ENCODE measurements at places on chromosomes 1 and 21.

- no peak for DNase-seq
- peak overlapping the region; percentile 82 for H3K4me3 ChIP-seq
- H3K27ac ChIP-seq: peak overlapping the region; percentile 87
- peaks cover 7% of the 10 kb centered on the region for H3K4me1 ChIP-seq
- peaks cover 61% of the 10 kb centered on the region for H3K36me3 ChIP-seq
- H3K27me3 ChIP-seq: no peaks in the 10 kb centered on the region
Observed at GRCh38 chr1:114715952-114716303, 643 bp downstream of the NRAS start.

GRCh38 chr1:183512450-183512849 is 40.2 kb downstream of the SMG7 start:
- H3K4me3 ChIP-seq: no peak overlapping the region
- peaks cover 15% of the 10 kb centered on the region for H3K36me3 ChIP-seq
- no peak for DNase-seq
- no peak overlapping the region for H3K27ac ChIP-seq
- H3K4me1 ChIP-seq: no peaks in the 10 kb centered on the region
- no peaks in the 10 kb centered on the region for H3K27me3 ChIP-seq

DNA sequence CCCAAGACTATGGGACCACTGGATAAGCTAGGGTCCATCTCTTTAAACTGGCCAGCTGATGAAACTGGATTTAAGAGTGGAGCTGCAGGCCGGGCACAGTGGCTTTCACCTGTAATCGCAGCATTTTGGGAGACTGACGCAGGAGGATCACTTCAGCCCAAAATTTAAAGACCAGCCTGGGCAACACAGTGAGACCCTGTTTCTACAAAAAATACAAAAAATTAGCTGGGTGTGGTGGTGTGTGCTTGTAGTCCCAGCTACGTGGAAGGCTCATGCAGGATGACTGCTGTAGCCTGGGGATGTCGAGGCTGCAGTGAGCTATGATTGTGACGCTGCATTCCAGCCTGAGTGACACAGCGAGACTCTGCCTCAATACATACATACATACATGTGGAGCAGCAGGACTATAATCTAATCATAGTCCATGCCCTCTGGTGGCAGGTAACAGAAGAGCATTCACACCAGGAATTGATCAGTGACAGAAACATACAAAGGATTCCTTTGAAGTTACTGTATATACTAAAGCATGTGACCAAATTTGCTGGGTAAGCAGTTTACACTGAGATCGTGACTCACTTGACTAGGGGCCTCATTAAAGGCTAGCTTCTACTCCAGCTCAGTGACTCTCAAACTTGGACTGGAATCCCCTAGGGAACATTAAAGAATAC is 101.5 kb upstream of the SLFNL1 start:
- H3K27me3 ChIP-seq: no peaks in the 10 kb centered on the region
- DNase-seq: no peak
- no peak overlapping the region for H3K27ac ChIP-seq
- no peaks in the 10 kb centered on the region for H3K4me1 ChIP-seq
- H3K36me3 ChIP-seq: peaks cover 2% of the 10 kb centered on the region
- H3K4me3 ChIP-seq: no peak overlapping the region

GRCh38 chr1:68129536-68130250 is 79.3 kb upstream of the DIRAS3 start:
- H3K4me1 ChIP-seq: no peaks in the 10 kb centered on the region
- DNase-seq: no peak

DNA sequence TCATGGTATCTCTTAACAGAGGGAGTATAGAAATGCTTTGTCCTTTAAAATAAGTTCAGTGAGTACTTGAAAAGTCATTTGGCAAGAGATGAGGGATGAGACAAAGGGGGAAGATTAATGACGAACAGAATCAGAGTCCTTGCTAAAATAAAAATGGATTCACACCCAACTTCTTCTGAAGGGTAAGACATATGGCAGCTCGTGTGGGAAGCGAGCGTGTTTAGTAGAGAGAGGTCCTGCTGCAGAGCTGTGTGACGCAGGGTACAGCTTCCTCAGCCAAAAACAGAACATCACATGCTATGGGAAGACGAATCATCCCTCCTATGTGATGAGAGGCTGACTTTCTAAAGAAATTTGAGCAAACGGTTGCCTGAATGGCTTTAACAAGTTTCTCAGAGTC is 158.5 kb upstream of the LMO4 start:
- no peak for DNase-seq
- no peak overlapping the region for H3K27ac ChIP-seq
- H3K27me3 ChIP-seq: no peaks in the 10 kb centered on the region
- no peak overlapping the region for H3K4me3 ChIP-seq
- H3K4me1 ChIP-seq: no peaks in the 10 kb centered on the region

DNA sequence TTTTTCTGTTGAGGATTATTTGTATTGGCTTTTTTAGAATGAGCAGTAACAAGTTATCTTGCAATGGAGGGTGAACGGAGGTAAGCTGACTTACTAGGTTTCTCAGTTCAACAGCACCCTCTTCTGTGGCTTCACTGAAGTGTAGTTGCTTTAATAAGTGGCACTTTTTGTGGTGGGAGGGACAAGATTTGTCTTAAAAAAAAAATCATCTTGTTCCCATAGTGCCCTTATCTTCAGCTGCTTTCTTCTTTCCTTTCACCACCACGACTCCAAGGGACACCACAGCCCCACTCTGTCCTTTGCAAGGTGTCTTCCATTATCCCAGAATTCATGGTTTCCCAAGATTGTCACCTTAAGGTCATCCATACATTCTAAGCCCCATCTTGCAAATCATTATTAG is 92.9 kb downstream of the PIGK start:
- DNase-seq: peak; percentile 38
- no peaks in the 10 kb centered on the region for H3K36me3 ChIP-seq
- no peak overlapping the region for H3K27ac ChIP-seq
- H3K4me3 ChIP-seq: no peak overlapping the region

- peak; percentile 17 for DNase-seq
- H3K27me3 ChIP-seq: peaks cover 3% of the 10 kb centered on the region
- H3K4me3 ChIP-seq: peak overlapping the region; percentile 81
- H3K4me1 ChIP-seq: peaks cover 13% of the 10 kb centered on the region
- H3K27ac ChIP-seq: peak overlapping the region; percentile 79
Observed at GRCh38 chr1:27322569-27323240, 742 bp downstream of the TMEM222 start.

- no peak overlapping the region for H3K4me3 ChIP-seq
- H3K36me3 ChIP-seq: peaks cover 17% of the 10 kb centered on the region
- DNase-seq: no peak
- peaks cover 30% of the 10 kb centered on the region for H3K4me1 ChIP-seq
Observed at GRCh38 chr1:227729881-227730629, 5.0 kb downstream of the JMJD4 start.

GRCh38 chr1:5748286-5749225 is 243.7 kb downstream of the NPHP4 start:
- H3K27ac ChIP-seq: no peak overlapping the region
- no peak overlapping the region for H3K4me3 ChIP-seq
- H3K36me3 ChIP-seq: no peaks in the 10 kb centered on the region
- no peaks in the 10 kb centered on the region for H3K4me1 ChIP-seq
- peaks cover 2% of the 10 kb centered on the region for H3K27me3 ChIP-seq
- no peak for DNase-seq

DNA sequence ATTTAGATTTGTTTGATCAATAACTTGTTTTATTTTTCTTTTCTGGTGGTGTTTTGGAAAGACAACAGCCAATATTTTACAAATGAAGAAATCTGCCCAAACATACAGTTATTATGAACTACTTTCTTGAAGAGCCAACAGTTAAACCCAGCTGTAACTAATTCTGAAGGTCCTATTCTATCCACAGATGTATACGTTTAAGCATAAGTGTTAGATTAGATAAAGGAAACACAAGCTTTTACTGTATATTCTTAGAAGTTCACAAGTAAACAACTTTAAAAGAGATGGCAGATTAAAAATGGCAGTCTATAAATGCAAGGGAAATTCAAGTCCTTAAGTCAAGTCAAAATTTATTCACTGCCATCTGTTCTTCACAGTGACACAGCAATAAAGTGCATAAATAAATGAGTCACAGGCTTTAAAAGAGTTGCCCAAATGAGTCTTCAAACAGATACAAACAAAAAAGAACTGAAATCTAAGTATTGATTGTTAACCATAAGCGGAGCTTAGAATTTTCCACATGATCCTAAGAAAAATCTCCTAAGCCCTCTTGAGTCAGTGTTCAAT is 49.9 kb upstream of the KCNH1 start:
- H3K36me3 ChIP-seq: no peaks in the 10 kb centered on the region
- no peak overlapping the region for H3K27ac ChIP-seq
- no peaks in the 10 kb centered on the region for H3K27me3 ChIP-seq
- no peaks in the 10 kb centered on the region for H3K4me1 ChIP-seq
- no peak overlapping the region for H3K4me3 ChIP-seq
- no peak for DNase-seq

GRCh38 chr1:4674117-4674516 is 19.7 kb downstream of the AJAP1 start:
- H3K36me3 ChIP-seq: no peaks in the 10 kb centered on the region
- no peak overlapping the region for H3K27ac ChIP-seq
- no peak for DNase-seq

DNA sequence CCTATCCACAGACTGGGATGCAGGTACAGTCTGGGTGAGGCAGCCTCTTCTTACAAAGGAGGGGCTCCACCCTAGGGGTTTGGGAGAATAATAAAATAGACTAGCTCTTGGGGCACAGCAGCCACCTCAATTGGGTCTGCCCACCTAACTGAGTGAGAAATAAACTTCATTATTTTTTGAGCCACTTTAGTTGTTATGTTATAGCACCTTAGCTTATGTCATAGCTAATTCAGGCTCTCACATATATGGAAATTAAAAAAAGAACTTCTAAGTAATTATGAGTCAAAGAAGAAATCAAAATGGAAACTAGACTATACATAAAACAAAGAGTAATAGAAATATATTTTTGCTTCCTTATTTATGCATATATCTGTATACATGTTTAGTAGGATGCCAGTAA is 318.5 kb upstream of the B3GALT2 start:
- no peaks in the 10 kb centered on the region for H3K36me3 ChIP-seq
- no peaks in the 10 kb centered on the region for H3K4me1 ChIP-seq
- DNase-seq: no peak

- peaks cover 8% of the 10 kb centered on the region for H3K27me3 ChIP-seq
- no peaks in the 10 kb centered on the region for H3K4me1 ChIP-seq
- no peak for DNase-seq
Observed at GRCh38 chr1:7888248-7889081, 35.6 kb upstream of the UTS2 start.

DNA sequence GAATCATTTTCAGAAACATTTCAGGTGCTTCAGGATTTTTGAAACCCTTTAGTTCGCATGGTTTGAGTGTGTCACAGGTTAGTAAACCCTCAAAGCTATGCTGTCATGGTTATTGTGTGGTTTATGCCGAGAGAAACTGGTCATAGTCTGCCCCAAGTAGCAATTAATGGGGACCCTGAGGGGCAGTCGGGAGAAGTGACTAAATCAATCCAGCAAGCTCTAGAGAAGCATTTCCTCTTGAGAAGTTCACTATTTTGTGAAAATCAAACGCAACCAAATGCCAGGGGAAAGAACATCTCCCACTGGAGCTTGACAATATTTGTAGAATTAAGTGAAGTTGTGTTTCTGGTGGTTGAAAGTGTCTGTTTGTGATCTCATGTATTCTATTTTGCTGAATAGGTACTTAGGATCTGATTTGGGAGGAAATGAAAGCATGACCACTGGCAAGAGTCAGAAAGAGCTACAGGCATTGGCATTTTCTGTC is 63.0 kb upstream of the BACH1 start:
- H3K36me3 ChIP-seq: no peaks in the 10 kb centered on the region
- no peak for DNase-seq
- H3K4me3 ChIP-seq: no peak overlapping the region
- H3K27ac ChIP-seq: no peak overlapping the region
- no peaks in the 10 kb centered on the region for H3K27me3 ChIP-seq

- no peaks in the 10 kb centered on the region for H3K36me3 ChIP-seq
- no peak for DNase-seq
- no peak overlapping the region for H3K27ac ChIP-seq
- H3K4me3 ChIP-seq: no peak overlapping the region
- peaks cover 3% of the 10 kb centered on the region for H3K4me1 ChIP-seq
Observed at GRCh38 chr1:199855580-199855979, 171.9 kb upstream of the NR5A2 start.

GRCh38 chr1:225250432-225250831 is 177.4 kb downstream of the LBR start:
- no peaks in the 10 kb centered on the region for H3K27me3 ChIP-seq
- no peak overlapping the region for H3K27ac ChIP-seq
- no peak for DNase-seq
- H3K4me3 ChIP-seq: no peak overlapping the region
- H3K36me3 ChIP-seq: no peaks in the 10 kb centered on the region
- H3K4me1 ChIP-seq: no peaks in the 10 kb centered on the region

DNA sequence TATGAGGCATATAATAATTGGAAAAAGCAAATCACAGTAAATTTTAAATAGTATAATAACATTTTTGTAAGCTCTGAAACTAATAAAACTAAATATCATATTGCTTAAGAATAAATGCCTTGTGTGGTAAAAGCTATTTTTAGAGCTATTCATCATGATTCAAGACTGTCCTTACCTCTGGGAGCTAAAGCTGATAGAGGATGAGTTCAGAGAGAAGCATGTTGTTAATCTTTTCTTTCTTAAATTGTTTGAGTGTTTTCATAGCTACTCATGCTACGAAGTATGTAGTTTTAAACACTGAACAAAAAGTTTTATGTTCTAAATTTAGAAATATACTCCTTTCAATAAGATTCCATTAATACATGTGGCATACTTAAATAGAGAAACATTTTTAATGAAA is 30.5 kb downstream of the IFI16 start:
- H3K4me3 ChIP-seq: no peak overlapping the region
- H3K27ac ChIP-seq: no peak overlapping the region
- no peaks in the 10 kb centered on the region for H3K27me3 ChIP-seq
- H3K4me1 ChIP-seq: no peaks in the 10 kb centered on the region
- H3K36me3 ChIP-seq: peaks cover 44% of the 10 kb centered on the region
- no peak for DNase-seq

DNA sequence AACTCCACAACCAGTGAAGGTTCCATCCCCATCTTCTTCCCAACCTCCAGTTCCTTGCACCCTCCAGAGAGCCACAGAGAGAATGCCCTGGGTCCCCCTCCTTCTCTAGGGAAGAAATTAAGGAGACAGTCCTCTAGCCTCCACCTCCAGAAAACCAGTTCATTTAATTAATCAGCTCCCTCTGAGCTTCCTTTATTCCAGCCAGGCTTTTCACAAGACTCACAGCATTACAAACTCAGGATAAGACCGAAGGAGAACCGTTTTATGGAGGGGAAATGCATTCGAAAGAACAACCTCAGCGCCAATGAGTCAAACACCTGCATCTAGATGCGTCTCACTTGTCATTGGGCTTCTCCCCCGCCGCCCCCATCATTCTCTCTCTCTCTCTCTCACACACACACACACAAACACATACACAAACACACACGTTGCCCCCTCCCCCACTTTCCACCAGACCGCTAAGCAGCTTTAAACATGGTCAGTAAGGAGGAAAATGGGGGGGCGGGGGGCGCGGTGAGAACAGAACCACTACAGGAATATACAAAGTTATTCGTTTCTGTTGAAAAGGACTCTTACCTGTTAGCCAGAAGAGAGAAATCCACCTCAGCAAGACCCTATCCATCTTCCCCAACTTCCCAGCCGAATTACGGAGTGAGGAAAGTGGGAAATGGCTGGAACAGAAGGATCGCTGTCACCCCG is 544 bp downstream of the ILDR2 start:
- no peak overlapping the region for H3K27ac ChIP-seq
- peaks cover 32% of the 10 kb centered on the region for H3K4me1 ChIP-seq
- H3K27me3 ChIP-seq: peaks cover 41% of the 10 kb centered on the region
- peak; percentile 34 for DNase-seq

- H3K4me1 ChIP-seq: no peaks in the 10 kb centered on the region
- H3K36me3 ChIP-seq: no peaks in the 10 kb centered on the region
- no peak overlapping the region for H3K4me3 ChIP-seq
- H3K27ac ChIP-seq: no peak overlapping the region
Observed at GRCh38 chr1:241090798-241091197, 266.2 kb downstream of the RGS7 start.
